Keratinocyte (primary cell): ENCODE measurements at places on chromosomes 2 and 18. TPM values are rescaled to one million over a fixed set of nuclear protein-coding genes. Genes with fewer than 3 reads are reported as not detected.

Gene POTEF
- polyA plus RNA-seq = not detected in 3 replicates

Gene NEU2
- not detected in 3 replicates for polyA plus RNA-seq

Gene GPR17
- polyA plus RNA-seq = not detected in 3 replicates

Gene LYPD6
- 1.8 to 3.5 TPM (median 2.4 TPM) in 3 replicates for polyA plus RNA-seq

Gene REEP1
- 0.14 to 0.72 TPM (median 0.30 TPM) in 3 replicates for polyA plus RNA-seq

Gene WBP1
- 72.3 to 143 TPM (median 75.5 TPM) in 3 replicates for polyA plus RNA-seq

Gene CAVIN2
- 5.3 to 10.2 TPM (median 9.4 TPM) in 3 replicates for polyA plus RNA-seq
